ENCODE measurements at places on chromosomes 2 and 18. TPM values are rescaled to one million over a fixed set of nuclear protein-coding genes. Genes with fewer than 3 reads are reported as not detected.

Gene GALR1
- total RNA-seq: not detected

Gene ANKRD30BL
- not detected for total RNA-seq

Gene CSRNP3
- 0.73 TPM for total RNA-seq

Gene FNDC4
- 8.4 TPM for total RNA-seq

Data from subcutaneous preadipocyte (primary cell).